ENCODE measurements at places on chromosomes 6 and 20.

- no peak for DNase-seq
Observed at GRCh38 chr6:126534401-126534800, 194.5 kb downstream of the CENPW start.

DNA sequence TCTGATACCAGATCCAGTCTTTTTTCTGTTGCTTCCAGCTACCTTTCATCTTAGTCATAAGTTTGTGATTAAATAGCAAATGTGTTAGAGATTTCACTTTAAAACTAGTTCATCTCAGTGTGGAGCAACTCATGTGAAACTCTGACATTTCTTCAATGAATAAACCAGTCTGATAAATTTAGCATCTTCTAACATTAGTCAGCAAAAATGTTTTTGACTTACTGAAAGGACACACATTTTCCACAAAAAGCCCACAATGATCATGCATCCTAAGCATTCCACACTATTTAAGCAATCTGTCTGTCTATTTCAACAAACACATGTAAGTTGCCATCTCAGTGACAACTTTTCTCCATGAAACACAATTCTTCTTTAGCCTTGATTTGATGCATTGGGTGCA, 222.2 kb upstream of the SLC35B3 start:
- no peak for DNase-seq

DNA sequence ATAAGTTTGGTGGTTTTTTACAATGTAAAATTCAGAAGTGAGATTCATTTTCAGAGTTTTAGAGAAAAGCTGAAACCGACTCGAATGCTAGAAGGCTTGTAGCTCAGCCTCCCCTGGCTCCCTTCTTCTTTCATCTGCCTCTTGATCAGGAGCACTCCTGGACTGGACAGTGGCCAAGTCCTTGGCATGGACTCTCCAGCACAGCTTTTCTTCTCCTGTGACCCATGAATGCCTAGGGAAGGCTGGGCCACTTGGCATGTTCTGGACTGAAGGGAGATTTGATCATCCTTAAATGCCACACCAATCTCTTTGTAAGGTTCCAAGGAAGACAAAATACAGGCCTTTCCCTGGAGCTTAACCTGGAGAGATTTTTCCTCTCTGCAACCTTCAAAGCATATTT, 384.0 kb upstream of the SASH1 start:
- DNase-seq: no peak

- DNase-seq: no peak
Observed at GRCh38 chr6:44423306-44423705, 35.8 kb downstream of the CDC5L start.

DNA sequence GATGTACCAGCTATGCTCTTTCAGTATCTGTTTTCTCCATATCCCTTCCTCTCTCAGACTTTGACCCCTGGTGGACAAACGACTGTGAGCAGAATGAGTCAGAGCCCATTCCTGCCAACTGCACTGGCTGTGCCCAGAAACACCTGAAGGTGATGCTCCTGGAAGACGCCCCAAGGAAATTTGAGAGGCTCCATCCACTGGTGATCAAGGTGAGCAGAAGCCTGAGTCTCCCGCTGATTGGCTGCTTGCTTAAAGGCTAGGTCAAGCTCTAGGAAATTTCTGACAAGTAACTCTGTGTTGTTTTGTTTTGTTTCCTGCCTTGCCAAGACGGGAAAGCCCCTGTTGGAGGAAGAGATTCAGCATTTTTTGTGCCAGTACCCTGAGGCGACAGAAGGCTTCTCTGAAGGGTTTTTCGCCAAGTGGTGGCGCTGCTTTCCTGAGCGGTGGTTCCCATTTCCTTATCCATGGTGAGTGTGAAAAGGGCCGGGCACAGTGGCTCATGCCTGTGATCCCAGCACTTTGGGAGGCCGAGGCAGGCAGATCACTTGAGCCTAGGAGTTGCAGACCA, 28.6 kb downstream of the C6orf89 start:
- peak; percentile 40 for DNase-seq

DNA sequence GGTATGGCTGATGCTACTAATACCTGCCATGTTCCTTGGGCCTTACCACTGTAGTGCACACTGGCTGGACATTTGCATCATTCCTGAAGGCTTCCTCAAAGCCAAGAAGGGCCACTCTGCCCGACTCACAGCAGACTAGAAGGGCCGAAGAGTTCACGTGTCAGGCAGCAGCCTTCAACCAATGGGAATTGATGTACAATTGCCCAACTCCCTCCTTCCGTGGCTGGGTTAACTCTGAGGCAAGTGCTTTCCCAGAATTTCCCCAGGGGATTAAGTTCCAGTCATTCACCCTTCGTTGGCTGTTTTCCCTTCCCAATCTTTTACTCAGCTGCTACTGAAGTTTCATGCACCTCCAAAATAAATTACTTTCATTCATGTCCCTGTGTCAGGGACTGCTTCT, 29.8 kb downstream of the PSMB9 start:
- peak; percentile 86 for DNase-seq

GRCh38 chr6:65259059-65259458, 448.0 kb downstream of the EYS start:
- no peak for DNase-seq

- peak; percentile 20 for DNase-seq
Observed at GRCh38 chr6:127518710-127519468, at the start of gene MTCL3. TSS of gene MTCL3 (minus strand) at chr6:127519335.

GRCh38 chr6:42450477-42451332, 1.0 kb downstream of the TRERF1 start:
- peak; percentile 30 for DNase-seq

DNA sequence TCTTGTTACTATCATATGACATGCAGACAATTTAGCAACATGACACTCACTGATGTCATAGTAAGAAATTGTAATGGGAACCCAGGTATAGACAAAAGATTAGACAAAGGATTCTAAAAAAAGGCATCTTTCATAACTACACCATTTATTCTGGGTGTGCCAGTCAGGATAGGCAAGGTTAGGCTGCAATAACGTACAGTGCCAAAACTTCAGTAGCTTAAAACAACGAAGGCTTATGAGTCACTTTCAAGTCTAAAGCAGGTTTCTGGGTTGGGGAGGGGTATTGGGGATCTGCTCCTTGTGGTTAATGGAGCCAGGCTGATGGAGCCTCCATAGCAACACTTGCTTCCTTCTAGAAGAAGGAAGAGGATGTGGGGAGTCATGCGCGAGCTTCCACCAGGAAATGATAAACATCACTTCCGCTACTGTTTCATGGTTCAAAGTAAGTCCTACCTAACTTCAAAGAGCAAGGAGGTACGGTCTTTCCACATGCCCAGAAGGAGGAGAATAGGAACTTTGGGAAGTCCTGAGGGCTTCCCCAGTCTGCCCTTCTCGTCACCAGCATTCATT, 2.0 kb upstream of the GTSF1L start:
- DNase-seq: no peak

DNA sequence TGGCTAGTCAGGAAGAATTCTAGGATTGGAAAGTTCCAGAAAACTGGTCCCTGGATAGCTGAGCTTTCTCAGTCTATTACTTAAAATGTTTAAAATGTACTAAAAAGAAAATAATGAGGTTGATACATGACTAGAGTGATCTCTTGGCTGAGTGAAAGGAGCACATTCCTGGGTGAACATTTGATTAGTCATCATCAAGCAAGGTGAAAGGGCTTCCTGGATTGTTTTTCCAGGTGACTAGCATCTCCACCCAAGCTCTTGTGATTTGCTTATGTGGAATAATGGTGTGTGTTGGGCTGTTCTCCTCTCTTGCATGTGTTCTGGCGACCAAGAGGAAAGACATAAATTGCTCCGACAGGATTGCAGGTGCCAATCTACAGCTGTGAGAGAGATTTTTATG, 42.9 kb downstream of the PKIB start:
- no peak for DNase-seq

DNA sequence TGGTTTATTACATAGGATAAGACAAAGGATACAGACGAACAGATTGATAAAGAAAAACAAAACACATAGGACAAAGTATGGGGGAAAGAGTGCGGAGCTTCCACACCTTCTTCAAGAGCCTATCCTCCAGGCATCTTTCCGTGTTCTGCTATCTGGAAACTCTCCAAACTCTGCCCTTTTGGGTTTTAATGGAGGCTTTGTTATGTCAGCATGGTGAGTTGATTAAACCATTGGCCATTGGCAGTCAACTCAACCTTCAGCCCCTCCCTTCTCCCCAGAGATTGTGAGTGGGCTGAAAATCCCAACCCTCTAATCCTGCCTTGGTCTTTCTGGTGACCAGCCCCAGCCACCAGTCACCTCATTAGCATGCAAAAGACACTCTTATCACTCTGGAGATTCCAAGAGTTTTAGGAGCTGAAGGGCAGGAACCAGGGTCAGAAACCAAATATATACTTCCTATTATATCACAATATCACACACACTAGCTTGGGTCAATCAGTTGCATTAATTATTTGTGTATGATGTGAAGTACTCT, 23.8 kb downstream of the HLA-DOB start:
- DNase-seq: no peak

GRCh38 chr20:45934046-45934585, 367 bp upstream of the PCIF1 start:
- DNase-seq: peak; percentile 29

DNA sequence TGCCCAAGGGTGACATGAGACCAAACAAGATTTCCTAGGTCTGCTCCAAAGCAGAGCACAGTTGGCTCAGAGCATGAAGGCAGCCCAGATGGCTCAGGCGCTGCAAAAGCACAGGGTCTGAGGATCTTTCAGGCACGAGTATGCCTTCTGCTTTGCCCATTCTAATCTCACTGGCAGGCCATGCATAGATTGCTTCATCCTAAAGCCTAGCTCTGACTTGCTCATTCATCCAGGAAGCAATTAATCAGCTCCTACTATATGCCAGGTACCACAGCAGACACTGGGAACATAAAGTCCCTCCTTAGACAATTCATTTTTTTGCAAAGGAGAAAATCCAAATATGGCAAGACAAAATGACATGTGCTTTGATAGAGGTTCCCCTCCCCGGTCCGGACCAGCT, 31.2 kb downstream of the GPLD1 start:
- no peak for DNase-seq

GRCh38 chr6:168239044-168239773, 80.4 kb downstream of the DACT2 start:
- DNase-seq: no peak

- no peak for DNase-seq
Observed at GRCh38 chr6:158903801-158904200, 84.6 kb upstream of the EZR start.

DNA sequence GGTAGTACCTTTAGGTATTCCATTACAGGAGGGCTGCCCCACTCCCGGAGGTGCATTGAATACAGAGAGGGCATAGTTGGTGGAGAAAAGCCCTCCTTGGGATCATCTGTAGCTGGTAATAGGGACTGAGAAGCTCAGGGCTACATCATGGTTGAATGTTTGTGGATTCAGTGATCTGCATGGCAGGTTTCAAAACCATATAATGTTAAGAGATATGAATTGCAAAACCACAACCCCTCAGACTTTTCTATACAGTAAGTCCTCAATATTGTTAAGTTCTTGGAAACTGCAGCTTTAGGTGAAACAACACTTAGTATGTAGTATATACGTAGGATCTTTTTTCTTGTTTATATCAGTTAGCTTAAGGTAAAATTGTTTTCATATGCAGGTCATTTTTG, 11.3 kb downstream of the TULP4 start:
- DNase-seq: no peak

GRCh38 chr6:120279466-120280167, 930.1 kb upstream of the MAN1A1 start:
- no peak for DNase-seq

DNA sequence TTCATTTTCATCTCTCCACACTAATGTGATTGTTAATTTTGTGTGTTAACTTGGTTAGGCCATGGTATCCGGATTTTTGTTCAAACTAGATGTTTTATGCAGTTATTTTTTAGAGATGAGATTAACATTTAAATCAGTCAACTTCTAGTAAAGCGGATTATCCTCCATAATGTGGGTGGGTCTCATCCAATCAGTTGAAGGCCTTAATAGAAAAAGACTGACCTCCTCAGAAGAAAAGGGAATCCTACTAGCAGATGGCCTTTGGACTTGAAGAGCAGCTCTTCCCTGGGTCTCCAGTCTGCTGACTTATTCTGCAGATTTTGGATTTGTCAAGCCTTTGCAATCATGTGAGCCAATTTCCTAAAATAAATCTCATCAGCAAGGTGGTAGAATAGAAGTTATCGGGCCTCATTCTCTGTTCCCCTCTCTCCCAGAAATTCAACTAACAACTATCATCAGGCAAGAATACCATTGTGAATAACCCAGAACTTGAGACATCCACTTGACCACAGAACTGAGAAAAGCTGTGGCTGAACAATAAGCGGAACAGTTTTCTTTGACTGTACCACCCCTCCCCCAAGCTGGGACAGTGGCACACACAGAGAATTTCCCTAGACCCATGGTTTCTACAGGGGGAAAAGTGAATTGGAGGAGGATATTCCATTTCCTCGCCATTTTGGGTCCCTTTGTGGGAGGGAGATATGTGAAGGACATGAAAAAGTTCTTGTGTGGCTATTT, 323.0 kb downstream of the UTRN start:
- peak; percentile 28 for DNase-seq

GRCh38 chr6:21360336-21360735, 233.2 kb upstream of the SOX4 start:
- peak; percentile 16 for DNase-seq

DNA sequence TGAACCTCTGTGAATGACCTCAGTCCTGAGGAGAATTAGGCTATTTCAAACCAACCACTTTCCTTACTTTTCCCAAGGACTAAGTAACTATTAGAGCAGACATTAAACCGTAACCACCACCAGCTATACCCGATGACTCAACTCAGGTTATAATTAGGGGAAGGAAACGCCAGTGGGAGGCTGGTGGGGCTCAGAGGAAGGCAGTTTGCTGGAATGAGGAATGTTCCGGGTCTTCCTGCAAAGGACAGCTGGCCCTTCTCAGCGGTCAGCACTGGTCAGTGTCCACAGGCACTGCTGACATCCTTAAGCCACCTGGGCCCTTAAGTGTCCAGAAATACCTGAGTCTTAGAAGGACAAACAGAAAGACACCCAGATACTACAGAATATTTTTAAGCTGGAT, 515.2 kb downstream of the MAFB start:
- DNase-seq: peak; percentile 52

DNA sequence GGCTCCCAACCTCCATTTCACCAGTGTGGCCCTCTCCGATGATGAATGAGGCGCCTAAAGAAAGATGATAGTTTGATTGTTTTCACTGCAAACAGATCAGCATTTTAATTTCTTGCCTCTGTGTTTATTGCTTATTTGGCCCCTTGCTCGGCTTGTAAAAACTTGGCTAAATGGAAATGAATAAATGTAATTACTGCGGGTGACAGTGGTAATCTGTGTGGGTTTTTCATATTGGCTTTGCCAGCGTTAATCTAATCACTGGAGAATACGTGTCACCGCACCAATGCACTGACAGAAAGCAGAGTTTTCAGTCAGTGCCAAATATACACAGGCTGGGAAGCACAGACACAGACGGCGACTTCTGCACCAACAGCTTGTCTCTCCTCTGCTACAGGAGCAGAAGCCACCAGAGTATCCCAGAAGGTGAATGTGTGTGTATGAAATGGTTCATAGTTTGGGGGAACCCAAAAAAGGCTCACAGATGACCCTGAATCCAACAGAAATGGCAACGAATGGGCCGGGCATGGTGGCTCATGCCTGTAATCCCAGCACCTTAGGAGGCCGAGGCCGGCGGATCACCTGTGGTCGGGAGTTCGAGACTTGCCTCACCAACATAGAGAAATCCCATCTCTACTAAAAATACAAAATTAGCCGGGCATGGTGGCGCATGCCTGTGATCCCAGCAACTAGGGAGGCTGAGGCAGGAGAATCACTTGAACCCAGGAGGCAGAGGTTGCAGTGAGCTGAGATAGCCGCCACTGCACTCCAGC, 534.0 kb downstream of the PKHD1 start:
- DNase-seq: no peak

- no peak for DNase-seq
Observed at GRCh38 chr6:113182370-113183141, 674.6 kb upstream of the MARCKS start.

GRCh38 chr6:88843040-88843439, 120.4 kb downstream of the RNGTT start:
- DNase-seq: no peak

Measured in suppressor macrophage treated with lipopolysaccharide for 1 hour (primary cell).